Esophagus squamous epithelium (tissue), 5 donors: ENCODE measurements at places on chromosomes 2 and 18. TPM values are rescaled to one million over a fixed set of nuclear protein-coding genes. Genes with fewer than 3 reads are reported as not detected.

TMEM17 gene
- 3.4 TPM for total RNA-seq

AQP12B gene
- total RNA-seq = not detected

TCF7L1 gene
- total RNA-seq = 4.0 TPM

KIF1A gene
- total RNA-seq = not detected

SLC11A1 gene
- total RNA-seq = 1.7 TPM

ROCK2 gene
- total RNA-seq = 50.5 TPM

MC4R gene
- not detected for total RNA-seq

ACVR1C gene
- not detected for total RNA-seq
